DMS53 (cell line): ENCODE measurements at places on chromosomes 4 and X.
A peak's percentile ranks its signal among the peaks of the same experiment; 100 is the strongest.

- no peak for DNase-seq
Measured at GRCh38 chrX:13376857-13377549, 57.1 kb upstream of the ATXN3L start.

DNA sequence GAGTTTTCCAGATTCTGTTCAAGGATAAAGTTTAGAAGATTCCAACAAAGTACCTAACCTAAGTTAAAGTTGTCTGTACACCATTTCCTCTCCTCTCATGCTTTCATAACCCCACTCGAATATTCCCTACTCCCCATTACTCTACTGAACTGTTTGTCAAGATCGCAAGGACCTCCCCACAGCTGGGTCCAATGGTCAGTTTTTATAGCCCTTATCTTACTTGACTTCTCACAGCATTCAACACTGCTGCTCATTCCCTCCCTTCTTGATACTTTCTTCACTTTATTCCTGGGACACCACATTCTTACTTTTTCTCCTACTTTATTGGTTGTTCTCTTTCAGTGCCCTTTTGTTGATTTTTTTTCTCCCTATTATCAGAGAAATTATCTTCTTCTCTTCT, 30.9 kb downstream of the QDPR start:
- no peak for DNase-seq

GRCh38 chr4:143658336-143658735, 42.1 kb downstream of the FREM3 start:
- no peak for DNase-seq

GRCh38 chrX:40971736-40972135, 113.5 kb upstream of the USP9X start:
- DNase-seq = peak; percentile 65

GRCh38 chr4:176841711-176842112, 49.0 kb upstream of the VEGFC start:
- no peak for DNase-seq

- peak; percentile 85 for DNase-seq
Measured at GRCh38 chr4:15893962-15894361, 44.6 kb downstream of the FGFBP1 start.

- DNase-seq = peak; percentile 22
Measured at GRCh38 chr4:153535772-153536513, 69.8 kb downstream of the TMEM131L start.

DNA sequence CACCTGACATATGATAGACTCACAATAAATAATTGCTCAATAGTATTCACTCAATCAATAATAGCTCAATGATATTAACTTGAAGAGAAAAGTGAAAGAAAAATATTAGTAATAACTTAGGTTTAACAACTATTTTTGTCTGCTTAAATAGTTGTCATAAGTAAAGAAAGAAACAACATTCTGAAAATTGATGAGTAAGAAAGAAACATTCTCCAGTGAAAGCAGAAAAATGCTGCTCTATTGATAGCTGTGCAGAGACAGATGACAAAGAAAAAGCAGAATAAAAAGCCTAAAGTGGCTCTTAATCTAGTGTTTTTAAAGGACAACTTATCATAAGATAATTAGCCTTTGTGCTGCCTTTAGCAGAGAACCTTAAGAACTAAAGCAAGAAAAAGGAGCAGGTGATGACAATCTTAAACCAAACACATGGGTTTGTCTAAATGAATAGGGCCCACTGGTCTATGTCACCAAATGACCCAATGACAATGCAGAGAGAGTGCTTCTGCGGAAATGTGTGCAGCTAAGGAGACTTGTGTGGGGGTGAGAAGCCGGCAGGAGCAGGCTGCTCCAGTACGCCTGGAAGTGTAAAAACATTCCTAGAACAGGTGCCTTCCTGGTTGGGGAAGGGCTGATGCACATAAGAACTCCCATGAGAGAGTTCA, 13.2 kb downstream of the HS3ST1 start:
- DNase-seq = no peak

DNA sequence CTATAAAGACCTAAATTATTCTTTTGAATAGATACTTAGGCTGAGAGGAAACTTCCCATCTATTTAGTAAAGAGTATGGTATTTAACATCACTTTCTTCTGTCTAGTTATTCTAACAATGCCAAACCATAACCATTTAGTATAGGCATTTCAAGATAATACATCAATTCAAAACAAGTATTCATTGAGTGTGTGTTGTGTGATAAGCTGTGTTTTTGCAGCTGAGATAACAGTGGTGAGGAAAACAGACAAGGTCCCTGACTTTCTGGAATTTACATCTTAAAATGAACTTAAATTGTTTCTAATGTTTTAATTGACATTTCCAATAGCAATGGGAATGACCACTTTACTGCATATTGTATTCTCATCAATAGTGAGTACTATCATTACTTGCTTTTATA, 22.4 kb upstream of the TSPAN5 start:
- no peak for DNase-seq

DNA sequence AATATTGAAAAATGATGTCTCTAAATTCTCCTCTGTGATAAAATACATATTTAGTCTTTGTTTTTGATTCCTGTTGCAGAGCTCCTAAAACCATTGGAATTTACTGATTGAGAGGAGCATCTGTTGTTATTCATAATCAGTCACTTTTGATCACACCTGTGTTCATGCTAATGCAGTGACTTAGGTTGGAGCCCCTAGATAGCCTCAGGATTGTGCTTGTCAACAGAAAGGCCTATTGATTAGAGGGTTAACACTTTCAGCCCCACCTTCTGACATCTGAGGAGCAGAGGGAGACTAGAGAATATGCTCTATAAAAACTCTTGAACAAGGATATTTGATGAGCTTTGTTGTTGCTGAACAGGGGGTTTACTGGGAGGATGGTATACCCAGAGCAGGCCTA, 409.5 kb upstream of the ADGRL3 start:
- DNase-seq = no peak

DNA sequence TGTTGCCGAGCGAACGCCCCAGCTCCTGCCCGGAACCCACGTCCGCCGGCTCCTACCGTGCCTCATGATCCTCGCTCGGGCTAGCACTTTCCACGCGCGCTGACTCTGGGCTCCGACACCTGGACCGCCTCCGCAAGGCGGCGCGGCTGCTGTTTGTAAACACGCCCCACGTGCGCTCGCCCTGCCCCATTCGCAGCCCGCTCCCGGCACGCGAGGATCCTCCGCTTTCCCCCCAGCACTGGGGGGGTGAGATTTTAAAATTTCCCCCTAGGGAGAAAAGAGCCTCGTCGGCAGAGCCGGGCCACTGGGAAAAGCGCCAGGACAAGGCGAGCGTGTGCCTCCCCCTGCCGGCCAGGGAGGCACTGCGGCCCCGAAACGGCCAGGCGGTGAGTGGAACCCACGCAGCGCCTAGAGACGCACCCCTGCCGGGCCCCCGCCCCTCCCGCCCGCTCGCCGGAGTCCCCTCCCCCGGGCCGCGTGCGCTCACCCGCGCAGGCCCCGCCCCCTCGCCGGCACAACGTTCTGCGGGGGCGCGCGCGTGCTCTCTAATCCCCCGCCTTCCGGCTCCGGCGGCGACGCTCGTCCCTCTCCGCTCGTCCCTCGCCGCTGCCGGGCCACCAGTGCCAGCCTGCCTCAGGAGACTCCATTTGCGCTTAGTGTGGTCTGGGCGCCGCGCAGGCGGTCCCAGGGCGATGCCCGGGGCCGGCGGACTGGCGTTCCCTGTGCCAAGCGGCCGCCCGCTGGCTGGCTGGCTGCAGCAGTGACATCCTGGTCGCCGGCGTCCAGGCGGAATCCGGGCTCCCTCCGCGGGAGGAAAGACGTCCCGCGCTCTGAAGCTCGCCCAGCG, at the start of gene TIGD2:
Gene TIGD2 (plus strand): TSS at position 548 of the 847 bp plus-strand sequence. CDS start 1,442 bp downstream, outside the sequence.
- DNase-seq = peak; percentile 95

GRCh38 chrX:132692526-132692925, 203.7 kb upstream of the MBNL3 start:
- DNase-seq = no peak

- DNase-seq = no peak
Measured at GRCh38 chr4:41299486-41299885, 42.8 kb downstream of the UCHL1 start.

GRCh38 chr4:145380123-145380522, 101.5 kb upstream of the SMAD1 start:
- no peak for DNase-seq

DNA sequence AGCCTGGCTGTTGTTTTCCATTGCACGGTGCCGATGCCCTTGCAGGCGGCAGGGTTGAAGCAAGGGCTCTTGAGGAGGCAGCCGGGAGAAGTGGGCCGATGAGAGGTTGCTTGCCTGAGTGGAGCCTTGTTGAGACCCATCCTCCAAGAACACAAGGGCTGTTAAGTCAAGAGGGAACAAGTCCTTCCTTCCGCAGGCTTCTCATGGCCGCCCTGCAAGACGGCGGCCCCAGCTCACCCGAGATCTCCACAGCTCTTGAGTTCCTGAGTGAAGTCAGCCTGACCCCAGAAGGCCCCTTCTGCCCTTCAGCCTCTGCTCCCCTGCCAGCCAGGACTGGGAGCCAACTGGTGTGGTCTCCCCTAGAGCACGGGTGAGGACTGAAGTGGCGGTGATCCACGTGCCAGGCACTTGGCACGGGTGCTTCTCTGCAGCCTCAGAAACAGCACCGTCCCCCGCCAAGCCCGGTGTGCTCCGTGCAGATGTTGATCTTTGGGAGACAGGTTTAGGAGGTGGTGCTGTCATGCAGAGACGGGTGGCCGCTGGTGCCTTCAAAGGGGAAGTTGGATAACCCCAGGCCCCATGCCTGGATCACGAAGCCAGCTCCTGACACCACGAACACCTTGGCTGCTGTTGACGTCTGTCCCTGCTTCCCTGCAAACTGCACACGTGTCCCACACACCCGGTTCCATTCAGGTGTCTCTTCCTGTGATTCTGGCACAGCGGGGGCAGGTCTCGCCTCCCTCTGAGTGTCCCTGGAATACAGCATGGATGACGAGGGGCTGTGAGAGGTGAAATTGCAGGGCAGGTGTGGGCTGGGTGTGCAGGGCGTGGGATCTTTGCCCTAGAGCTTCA, 164.4 kb upstream of the PSAPL1 start:
- peak; percentile 16 for DNase-seq

GRCh38 chr4:138841343-138841742, 174.2 kb upstream of the NOCT start:
- DNase-seq = no peak

- DNase-seq = no peak
Measured at GRCh38 chrX:19954335-19955096, 36.3 kb downstream of the BCLAF3 start.

DNA sequence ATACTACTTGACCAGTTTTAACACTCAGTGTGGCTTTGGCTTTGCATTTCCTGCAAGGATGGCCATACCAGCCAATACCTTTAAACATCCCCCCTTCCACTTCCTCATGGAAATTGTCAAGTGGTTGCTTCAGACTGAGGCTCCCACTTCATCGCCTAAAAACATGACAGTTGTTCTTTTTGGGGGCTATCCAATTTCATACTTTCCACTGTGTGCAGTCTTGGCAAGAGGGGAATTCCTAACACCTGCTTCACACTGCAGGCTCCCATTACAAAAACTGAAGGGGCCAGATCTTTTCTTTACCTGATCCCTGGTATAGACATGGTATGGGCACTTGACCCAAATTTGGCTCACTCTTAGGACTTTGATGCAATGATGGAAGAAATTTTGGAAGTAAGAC, 28.5 kb upstream of the TSR2 start:
- peak; percentile 23 for DNase-seq

GRCh38 chr4:176319151-176319703, 539 bp upstream of the SPCS3 start:
- DNase-seq = no peak

- DNase-seq = no peak
Measured at GRCh38 chrX:109943740-109944092, 59.2 kb upstream of the TMEM164 start.

DNA sequence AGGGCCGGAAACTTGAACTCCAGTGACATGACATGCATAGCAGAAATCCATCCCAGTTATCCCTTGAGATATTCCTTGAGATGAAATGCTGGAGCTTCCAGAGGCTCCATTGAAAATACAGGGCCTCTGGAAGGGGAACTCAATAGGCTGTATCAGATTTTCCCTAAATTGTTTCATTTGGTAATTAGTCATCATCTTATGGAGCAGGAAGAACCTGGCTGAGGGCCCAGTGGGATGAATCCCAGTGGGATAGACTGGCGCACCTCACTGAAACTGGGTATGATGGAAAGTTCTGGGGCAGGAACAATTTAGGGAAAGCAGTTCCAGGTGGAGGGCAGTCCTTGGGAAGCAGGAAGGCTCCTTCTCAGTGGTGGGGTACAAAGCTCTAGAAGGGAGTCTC, 307.8 kb upstream of the DIPK2B start:
- DNase-seq = no peak
